ENCODE measurements at places on chromosomes 2 and 18.

GRCh38 chr18:68734308-68734707 lies 19.4 kb upstream of the TMX3 start:
- DNase-seq = no peak

DNA sequence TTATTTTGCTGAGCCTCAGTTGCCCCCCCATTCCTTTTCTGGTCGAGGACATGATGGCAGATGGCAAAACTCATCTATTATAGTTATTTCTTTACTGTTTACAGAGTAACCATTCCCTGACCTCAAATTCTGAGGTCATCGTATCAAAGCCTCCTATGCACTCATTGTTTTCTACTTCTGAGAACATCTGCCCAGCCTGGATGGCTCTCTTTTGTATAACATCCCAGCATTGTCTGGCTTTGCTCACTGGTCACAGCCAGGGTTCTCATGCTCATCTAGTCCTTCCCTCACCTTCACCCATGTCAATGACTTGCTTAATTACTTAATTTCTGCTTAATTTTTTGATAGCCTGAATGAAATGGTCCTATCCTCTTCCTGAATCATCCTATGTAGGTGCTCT lies 472.1 kb downstream of the PARD3B start:
- no peak for DNase-seq

DNA sequence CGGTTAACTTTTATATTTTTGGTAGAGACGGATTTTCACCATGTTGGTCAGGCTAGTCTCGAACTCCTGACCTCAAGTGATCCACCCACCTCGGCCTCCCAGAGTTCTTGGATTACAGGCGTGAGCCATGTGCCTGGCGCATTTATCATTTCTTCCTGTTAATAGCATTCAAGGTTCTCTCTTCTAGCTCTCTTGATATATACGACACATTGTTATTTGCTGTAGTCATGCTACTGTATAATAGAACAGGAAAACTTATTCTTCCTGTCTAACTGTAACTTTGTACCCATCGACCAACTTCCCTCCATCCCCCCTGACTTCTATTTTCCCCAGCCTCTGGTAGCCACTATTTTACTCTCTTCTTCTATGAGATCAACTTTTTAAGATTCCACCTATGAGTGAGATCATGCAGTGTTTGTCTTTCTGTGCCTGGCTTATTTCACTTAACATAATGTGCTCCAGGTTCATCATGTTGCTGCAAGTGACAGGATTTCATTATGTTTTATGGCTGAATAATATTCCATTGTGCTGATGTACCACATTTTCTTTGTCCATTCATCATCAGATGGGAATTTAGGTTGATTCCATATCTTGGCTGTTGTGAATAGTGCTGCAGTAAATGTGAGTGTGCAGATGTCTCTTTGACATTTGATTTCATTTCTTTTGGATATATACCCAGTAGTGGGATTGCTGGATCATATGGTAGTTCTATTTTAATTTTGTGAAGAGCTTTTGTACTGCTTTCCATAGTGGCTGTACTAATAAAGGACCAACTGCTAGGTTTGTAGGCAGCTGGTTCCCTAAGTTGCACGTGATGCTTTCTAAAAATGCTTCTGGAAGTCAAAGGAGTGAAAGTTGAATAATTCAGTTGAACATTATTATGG lies 205.2 kb downstream of the PRKCE start:
- DNase-seq = peak; percentile 57

DNA sequence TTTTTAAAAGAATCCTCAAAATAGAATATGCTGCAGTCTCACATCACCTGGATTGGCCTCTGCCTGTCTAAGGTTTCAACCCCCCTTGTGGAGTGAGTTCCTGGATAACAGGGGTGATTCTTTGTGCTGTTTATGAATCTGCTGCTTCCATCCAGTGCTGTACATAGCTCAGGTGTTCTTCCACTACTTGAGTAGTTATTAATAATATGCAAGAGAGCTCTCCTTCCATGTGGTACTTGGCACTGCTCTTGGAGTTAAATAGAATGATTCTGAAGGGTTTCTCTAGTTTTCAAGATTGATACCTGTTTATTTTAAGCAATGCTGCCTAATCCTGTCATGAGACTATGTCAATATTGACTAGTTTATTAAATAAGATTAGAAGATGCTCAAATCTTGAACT lies 273.6 kb downstream of the RDH14 start:
- DNase-seq = no peak

- DNase-seq = no peak
Observed at GRCh38 chr2:232533944-232534710, 5.4 kb upstream of the CHRNG start.

- no peak for DNase-seq
Observed at GRCh38 chr2:21257621-21258020, 133.9 kb downstream of the TDRD15 start.

DNA sequence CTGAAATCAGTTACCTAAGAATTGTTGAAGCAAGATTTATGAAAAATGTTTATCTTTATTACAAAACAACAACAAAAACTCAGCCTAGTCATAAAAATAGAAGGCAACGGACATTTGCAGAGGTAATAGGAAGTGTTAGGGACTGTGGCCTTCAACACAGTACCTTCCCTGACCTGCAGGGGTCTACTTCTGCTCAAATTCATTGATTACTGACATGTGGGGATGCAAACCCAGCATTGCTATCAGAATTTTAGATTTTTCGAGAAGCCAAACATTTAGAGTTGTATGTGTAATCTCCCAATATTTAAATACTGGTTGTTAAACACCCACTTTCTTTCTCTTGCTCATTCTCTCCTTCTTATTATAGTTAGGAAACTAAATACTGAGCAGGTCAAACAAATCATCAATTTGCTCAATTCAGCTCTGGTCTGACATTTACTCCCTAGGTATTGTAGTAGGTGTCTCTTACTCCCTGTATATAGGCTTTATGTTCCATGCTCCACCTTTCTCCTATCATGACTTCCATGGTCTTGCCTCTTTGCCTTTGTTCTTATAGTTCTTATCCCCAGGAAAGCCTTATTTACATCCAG lies 198.5 kb downstream of the UBE2E3 start:
- DNase-seq = no peak

- DNase-seq = no peak
Observed at GRCh38 chr2:8298783-8299182, 383.1 kb upstream of the ID2 start.

DNA sequence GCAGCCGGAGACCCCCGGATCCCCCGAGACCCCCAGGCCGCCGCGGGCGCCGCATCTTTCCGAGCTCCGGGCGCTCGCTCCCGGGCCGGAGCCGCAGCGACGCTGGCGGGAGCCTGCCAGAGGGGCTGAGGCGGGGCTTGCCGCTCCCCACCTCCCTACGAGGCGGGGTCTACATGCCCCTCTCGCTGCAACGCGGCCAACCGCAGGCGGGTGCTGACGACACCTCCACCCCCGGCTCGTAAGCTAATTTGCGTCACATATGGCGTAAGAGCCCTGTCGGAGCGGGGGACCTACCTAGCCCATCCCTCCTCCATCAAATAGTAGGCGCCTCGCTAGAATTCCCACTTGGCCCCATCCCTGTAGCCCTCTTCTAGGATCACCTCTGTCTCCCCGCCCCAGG lies at the start of gene PTPRN:
Gene PTPRN, minus strand, starts transcription at position 124 of the 400 bp plus-strand sequence. Its CDS starts 69 bp downstream, at position 55.
- DNase-seq = peak; percentile 92

- peak; percentile 60 for DNase-seq
Observed at GRCh38 chr2:53969968-53970723, 647 bp downstream of the PSME4 start.

- DNase-seq = no peak
Observed at GRCh38 chr2:162963156-162963555, 124.6 kb upstream of the KCNH7 start.

- DNase-seq = no peak
Observed at GRCh38 chr2:180662521-180662920, 317.9 kb upstream of the UBE2E3 start.
